Renal pelvis (tissue), 12 donors: ENCODE measurements at places on chromosomes 4 and X.

DNA sequence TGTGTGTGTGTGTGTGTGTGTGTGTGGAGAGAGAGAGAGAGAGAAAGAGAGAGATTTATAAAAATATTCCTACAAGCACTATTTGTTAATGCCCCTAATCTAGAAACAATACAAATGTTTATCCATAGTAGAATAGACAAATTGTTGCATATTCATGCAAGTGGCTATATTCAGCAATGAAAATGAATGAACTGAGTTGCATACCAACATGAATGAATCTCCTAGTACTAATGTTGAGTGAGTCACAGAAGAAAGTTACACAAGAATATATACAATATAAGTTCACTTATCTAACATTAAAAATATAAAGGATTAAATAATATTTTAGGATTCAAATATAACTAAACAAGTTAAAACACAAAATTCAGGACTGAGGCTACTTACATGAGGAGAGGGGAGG lies 456.8 kb upstream of the AMOT start:
- no peak for DNase-seq

GRCh38 chr4:74543231-74543781 lies 98.4 kb downstream of the AREG start:
- DNase-seq = peak; percentile 2

- no peak for DNase-seq
Measured at GRCh38 chr4:153705743-153706468, 21.8 kb downstream of the TLR2 start.

DNA sequence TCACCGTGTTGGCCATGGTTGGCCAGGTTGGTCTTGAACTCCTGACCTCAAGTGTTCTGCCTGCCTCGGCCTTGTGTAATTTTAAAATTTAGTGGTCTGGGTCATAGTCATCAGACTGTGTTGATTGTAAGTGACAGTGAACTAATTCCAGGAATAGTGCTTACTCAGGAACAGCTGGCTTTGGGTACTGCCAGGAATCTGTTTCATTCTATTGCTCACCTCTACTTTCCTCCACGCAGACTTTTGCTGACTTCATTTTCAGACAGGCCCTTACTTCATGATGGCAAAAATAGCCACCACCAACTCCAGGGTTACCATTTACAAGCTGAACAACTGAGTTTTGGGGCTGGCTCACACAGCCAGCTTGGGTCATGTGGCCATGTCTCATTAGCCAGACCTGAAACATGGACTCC lies 54.6 kb downstream of the FNIP2 start:
- no peak for DNase-seq

GRCh38 chr4:169385376-169385775 lies 114.6 kb upstream of the SH3RF1 start:
- DNase-seq = no peak

DNA sequence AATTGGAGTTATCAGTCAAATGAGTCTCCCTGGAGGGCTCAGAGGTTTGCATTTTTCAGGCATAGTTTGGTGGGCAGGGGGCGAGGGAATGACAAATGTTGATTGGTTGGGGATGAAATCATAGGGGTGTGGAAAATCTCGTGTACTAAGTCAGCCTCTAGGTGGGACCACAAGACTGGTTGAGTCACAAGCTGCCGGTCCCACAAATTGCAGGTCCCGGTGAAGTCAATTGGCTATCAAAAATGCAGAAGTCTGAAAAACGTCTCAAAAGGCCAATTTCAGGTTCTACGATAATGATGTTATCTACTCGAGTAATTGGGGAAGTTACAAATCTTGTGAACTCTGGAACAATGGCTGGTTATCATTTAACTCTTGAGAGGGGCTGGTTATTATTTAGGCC lies 98.8 kb upstream of the DHX15 start:
- no peak for DNase-seq

DNA sequence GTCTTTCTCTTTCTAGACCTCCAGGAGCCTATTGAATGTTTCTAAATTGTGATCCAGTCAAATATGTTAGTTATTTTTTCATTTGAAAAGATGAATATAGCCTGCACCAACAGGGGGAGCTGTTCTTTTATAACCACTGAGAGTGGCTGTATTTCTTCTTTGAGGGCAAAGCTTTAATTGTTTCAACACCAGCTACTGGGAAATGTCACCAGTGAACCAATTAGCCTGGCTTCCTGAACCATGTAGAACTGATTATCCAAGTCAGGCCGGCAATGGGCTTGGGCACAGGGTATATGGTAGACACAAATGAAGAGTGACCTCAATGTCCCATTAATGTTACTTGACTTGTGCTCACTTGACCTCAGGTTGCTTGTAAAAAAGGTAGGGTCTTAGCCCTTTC lies 4.8 kb upstream of the DAPP1 start:
- no peak for DNase-seq

DNA sequence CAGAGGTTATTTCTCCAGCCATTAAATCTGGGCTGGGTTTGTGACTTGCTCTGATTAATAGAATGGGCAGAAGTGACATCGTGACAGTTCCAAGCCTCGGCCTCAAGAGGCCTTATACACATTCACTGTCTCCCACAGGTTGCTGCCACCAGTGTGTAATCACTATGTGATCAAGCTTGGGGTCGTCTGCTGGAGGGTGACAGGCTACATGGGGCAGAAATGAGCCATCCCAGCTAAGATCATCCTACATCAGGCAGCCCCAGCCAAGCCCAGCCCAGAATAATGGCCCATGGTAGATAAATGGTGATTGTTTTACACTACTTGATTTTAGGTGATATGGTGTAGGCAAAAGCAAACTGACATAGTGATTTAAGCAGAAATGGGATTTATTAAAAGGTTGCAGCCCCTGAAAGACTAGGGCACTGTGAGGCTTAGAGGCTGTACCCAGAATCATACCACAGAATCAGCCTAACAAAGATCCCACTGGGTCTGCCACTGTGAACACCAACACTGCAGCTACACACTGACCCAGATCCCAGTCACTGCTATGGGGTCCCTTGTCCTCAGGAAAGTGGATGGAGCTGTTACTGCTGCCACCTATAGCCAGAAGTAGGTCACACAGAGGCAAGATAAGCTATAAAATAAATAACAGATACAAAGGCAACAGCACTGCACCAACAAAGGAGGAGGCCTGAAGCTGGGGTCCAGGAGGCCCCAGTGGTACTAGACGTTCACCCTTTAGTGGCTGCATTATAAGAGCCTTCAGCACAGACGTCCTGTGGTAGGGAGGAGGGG lies 159.6 kb upstream of the RBPJ start:
- DNase-seq = no peak

- DNase-seq = no peak
Measured at GRCh38 chr4:118712872-118713271, 27.7 kb downstream of the METTL14 start.

DNA sequence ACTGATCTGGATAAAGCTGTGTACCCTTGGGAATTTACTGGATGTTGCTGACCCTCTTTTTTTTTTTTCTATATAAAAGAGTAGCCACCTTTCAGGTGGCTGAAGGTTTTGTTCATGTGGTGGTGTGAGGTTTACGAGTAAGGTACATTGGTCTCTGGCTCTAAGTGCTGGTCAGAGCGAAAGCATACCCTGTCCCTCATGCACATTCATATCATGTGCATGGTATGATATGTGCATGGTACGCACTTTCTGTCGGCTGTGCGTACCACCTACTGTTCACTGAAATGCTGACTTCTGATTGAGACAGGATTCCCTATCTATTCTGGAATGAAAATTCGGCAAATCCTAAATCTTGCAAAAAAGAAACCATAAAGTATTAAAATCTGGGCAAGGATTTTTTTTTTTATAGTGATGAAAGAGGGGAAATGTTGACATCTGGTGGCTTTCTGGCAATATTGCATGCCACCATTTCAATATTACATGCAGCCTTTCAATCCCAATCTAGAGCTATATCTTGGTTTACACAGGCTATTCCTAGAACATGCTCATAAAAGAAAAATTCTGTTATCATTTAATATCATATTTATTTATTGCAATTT lies 32.8 kb downstream of the FAM149A start:
- no peak for DNase-seq

DNA sequence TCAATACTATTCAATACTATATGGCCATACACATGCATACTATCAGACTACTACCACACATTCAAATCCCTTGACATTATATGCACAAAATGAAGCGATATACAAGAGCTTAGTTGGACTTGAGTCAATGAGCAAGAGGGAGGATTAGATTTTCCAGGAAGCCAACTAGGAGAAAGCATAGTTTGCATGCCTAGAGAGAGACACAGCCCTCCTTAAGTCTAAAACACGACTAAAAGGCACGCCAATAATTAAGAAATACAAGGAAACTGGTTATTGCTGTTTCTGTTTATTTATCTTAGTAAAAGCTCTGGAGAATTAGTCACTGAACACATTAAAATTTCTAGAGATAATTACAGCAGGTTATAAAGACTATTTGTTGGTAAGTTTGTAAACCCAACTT lies 21.8 kb downstream of the MBNL3 start:
- no peak for DNase-seq

DNA sequence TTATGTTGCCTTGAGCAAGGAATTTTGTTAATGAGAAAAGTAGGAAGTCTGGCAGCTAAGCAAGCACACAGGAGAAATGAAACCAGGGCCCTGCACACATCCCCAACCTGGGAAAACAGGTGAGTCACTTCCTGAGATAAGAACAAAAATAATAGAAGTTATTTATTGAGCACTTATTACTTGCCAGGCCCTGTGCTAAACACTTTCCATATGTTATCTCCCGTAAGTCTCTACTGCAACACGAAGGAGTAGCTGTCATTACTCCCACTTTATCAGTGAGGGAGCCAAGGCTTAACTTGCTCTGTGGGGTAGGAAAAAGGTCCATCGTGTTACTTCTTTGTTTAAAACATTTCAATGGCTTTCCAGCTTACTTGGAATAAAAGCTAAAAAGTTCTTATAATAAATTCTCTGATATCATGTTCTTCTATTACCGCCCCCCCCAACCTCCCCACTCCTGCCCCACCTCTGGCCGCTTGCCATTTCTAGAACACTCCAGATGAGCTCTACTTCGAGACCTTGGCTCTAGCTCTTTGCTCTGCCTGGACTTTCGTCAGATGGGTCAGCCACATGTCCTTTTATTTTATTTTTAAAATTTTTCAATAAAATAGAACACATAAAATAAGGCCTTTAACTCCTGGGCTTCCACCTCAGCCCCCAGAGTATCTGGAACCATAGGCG lies 36.3 kb upstream of the PLAC8 start:
- no peak for DNase-seq

DNA sequence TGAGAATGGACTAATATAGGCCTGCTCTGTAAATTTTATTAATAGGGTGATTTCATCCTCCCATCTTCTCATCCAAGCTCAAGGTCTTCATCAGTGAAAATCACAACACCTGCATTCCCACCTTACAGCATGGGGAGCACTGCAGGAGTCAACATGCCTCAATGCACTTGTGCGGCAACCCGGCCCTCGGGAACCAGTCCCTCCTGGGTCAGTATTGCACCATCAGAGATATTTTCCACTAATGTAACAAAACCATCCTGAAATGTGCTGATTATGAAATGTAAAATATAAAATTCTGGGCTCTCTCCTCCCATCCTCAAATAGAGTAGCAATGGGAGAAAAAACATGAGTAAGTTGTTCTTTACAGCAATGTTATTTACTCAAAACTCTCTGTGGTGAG lies 13.0 kb downstream of the USP46 start:
- no peak for DNase-seq
